ENCODE measurements at places on chromosomes 16 and 17. TPM values are rescaled to one million over a fixed set of nuclear protein-coding genes. Genes with fewer than 3 reads are reported as not detected.

DNA sequence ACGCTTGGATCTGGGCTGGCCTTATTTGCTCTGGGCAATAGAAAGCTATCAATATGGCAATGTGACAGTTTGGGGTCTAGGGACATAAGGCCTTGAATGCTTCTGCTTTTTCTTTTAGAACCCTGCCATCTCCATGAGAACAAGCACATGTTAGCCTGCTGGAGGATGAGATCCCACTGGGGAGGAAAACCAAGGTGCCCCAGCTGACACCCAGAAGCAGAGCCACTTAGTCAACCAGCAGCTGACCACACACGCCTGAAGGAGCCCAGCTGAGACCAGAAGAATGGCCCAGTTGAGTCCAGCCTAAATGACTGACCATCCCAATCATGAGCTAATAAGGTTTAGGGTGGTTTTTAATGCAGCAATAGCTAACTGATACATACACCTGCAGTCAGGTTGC is 171.2 kb downstream of the AHSP start:
- no peak overlapping the region for H3K27ac ChIP-seq
- H3K4me3 ChIP-seq = no peak overlapping the region
- DNase-seq = no peak

DNA sequence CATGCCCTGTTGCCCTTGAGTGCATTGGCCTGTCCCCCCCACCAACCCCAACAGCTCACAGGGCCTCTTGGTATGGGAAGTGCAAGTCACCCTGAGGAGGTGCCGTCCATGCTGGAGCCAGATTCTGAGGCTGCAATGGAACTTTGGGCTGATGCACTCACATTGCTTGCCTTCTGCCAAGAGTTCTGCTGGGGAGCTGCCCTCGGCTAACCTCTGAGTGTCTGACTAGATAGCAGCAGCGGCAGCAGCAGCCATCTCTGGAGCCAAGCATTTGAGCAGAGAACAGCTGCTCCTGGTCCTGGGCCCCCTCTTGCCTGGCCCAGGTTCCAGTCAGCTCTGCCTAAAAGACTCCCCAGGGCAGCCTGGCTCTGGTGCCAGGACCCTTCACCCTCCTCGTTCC is 61.5 kb downstream of the GNAO1 start:
- no peak overlapping the region for H3K27ac ChIP-seq
- H3K4me3 ChIP-seq = no peak overlapping the region
- DNase-seq = no peak
- peaks cover 11% of the 10 kb centered on the region for H3K4me1 ChIP-seq
- H3K27me3 ChIP-seq = no peaks in the 10 kb centered on the region
- no peaks in the 10 kb centered on the region for H3K36me3 ChIP-seq

DNA sequence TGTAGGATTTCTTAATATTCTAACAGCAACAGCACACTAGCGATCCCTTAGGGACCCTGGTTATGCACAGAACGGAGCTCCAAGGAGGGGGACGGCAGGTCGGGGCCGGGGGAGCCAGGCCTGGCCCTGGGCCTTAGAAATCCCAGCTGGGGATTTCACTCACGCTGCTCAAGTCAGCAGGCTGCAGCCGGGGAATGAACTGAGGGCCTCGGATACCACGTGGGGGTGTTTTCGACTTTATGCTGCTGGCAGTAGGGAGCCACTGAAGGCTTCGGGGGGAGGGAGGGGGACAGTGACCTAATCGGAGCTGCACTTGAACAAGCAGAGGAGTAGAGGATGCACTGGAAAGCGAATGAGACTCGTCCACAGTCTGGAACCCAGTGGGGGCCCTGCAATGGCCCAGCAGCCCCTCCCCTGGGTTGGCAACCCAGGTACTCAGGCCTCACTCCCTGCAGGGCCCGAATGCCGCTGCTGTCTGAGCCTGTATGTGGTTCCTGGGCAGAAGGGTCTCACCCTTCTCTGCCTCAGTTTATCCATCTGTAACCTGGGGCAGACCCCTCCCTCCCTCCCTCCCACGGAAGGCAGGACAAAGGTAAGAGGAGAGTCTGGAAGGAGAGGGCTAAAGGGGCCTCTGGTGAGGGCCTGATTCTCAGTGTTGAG is 53.7 kb downstream of the RPH3AL start:
- H3K4me3 ChIP-seq = no peak overlapping the region
- no peaks in the 10 kb centered on the region for H3K27me3 ChIP-seq
- DNase-seq = no peak
- H3K27ac ChIP-seq = no peak overlapping the region

The ZG16 gene
- not detected for total RNA-seq

DNA sequence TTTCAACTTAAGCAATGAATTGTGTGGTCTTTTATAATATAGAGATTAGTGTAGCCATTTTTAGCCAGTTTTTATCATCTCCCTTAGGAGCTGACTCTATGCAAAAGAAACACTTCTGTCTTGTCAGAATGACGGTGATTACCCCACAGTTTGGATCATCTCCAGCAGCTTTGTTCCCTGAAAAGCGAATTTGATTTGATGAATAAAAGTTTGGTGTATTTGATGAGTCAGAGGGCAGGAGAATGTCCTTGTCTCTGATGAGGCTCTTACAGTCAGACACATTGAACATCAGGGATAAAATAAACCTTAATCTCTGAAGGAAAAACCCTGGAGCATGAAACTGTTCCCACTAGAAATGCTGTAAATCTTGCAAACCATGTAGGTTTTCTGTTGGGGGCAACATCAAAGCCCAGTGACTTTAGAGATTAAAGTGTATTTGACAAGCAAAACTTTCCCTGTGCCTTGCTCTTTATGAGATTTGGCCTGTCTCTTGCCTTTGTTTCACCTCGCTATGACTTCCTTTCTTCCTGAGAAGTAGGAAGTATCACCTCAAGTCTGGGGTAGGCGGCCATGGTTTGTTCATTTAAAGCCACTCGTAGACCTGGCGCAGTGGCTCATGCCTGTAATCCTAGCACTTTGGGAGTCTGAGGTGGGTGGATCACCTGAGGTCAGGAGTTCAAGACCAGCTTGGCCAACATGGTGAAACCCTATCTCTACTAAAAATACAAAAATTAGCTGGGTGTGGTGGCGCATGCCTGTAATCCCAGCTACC is 209.3 kb downstream of the FTO start:
- H3K27me3 ChIP-seq = no peaks in the 10 kb centered on the region
- DNase-seq = peak; percentile 12
- H3K36me3 ChIP-seq = no peaks in the 10 kb centered on the region
- H3K4me3 ChIP-seq = no peak overlapping the region

The NECAB2 gene
- not detected for total RNA-seq

The SLX1A gene
- total RNA-seq = 26.2 TPM

DNA sequence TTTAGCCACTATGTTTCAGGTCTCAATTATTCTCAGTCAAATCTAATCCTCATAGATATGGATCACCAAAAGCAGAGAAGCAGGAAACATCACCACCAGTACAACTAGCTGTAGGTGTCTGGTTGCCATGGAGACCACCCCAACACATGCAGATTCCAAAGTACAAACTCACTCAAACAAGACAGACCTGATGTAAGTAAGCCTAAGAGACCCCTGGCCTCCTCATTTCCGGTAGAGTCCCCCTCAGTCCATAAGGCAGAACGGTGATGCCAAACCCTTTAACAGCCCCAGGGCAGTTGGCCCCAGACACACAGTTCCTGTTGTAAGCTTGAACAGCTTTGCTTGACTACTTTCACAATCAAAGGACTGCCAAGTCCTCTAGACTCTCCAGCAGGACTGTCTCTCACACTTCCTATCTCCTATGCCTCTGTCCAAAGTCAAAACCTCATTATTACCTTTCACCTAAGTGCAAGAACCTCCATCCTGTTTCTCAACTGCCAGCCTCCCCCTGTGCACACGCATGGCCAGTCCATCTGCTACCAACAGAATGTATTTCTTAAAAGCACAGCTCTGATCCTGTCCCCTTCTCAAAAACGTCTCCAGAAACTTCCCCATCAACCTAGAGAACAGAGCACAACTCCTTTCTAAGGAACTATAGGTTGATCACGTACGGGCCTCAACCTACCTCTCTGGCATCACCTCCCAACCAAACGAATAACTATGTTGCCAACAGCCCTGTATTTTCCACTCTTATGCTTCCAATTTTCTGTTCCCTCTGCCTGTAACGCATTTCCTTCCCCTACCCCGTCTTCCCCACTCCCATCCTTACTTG is 23.9 kb downstream of the SLC39A11 start:
- H3K4me1 ChIP-seq = peaks cover 32% of the 10 kb centered on the region
- H3K27me3 ChIP-seq = no peaks in the 10 kb centered on the region
- H3K36me3 ChIP-seq = no peaks in the 10 kb centered on the region
- DNase-seq = peak; percentile 37
- no peak overlapping the region for H3K4me3 ChIP-seq
- peak overlapping the region; percentile 15 for H3K27ac ChIP-seq

The SLC52A1 gene
- total RNA-seq = not detected

The LHX1 gene
- not detected for total RNA-seq

- H3K4me3 ChIP-seq = no peak overlapping the region
- DNase-seq = no peak
- no peak overlapping the region for H3K27ac ChIP-seq
- no peaks in the 10 kb centered on the region for H3K27me3 ChIP-seq
- no peaks in the 10 kb centered on the region for H3K4me1 ChIP-seq
Measured at GRCh38 chr16:7017006-7017662, 315.5 kb upstream of the RBFOX1 start.

Data from thyroid gland (tissue), 4 donors.